ENCODE measurements at places on chromosomes 12 and 14. TPM values are rescaled to one million over a fixed set of nuclear protein-coding genes. Genes with fewer than 3 reads are reported as not detected.

DNA sequence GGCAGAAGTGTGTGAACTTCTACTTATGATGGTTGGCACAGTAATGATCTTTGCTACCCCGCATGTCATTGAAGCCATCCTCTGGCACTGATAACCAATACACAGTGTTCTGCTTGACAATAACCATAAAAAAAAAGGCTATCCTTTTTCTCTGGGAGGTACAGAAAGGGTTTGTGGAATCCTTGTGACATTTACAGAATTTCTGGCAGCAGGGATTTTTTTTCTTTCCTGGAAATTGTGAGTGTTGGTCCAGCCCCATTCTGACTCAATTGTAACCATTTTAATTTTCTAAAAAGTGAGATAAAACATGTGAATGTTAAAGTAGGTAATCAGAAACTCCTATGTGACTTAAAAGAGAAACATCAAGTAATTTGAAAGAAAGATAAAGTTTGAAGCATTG is 943.8 kb downstream of the TMTC2 start:
- no peak for DNase-seq
- peaks cover 10% of the 10 kb centered on the region for H3K4me1 ChIP-seq
- H3K36me3 ChIP-seq, result no peaks in the 10 kb centered on the region
- H3K27ac ChIP-seq, result no peak overlapping the region

GRCh38 chr12:117881517-117881916 is 87.3 kb downstream of the KSR2 start:
- no peak for DNase-seq
- H3K27me3 ChIP-seq, result peaks cover 35% of the 10 kb centered on the region
- H3K4me3 ChIP-seq, result no peak overlapping the region
- no peak overlapping the region for H3K27ac ChIP-seq

DNA sequence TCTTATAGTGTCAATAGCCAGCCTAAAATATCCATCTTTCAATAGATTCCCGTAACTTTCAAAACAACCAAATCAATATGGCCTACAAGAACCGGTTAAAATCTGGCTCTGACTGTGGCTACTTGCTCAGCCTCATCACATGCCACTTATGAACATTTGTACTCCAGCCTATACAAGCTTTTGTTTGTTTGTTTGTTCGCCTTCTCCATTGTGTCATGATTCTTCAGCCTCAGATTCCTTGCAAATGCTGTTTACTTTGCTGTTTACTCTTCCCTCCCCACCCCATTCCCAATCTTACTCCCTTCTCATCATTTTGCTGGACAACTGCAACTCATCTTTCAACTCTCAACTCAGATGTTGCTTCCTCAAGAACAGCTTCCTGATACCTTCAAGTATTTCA is 161.2 kb downstream of the CAPZA3 start:
- H3K27me3 ChIP-seq, result no peaks in the 10 kb centered on the region
- no peaks in the 10 kb centered on the region for H3K4me1 ChIP-seq
- H3K4me3 ChIP-seq, result no peak overlapping the region
- no peaks in the 10 kb centered on the region for H3K36me3 ChIP-seq
- H3K27ac ChIP-seq, result no peak overlapping the region

DNA sequence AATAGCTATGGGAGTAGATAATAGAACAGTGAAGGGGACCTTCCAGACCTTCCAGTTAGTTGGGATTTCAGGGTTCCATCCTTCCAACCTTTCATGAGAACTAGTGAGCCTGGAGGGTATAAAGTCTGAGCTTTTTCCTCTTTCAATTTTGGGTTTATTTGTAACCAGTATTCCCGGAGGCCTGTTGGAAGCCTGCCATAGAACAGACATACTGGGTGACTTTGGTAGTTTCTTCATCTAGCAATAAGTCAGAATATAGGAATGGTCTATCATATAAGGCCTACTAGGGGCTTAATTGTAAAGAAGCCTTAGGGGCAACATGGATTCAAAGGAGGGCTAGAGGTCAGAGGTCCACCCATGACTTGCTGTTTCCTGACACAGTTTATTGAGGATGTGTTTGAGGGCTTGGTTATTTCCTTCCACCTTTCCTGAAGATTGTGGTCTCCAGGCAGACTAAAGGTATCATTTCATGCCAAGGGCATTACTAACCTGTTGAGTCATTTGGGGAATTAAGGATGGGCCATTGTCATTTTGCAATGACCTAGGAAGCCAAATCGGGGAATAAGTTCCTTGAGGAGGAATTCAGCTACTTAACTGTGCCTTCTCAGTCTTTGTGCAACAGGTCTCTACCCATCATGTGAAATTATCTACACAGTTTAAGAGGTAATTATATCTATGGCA is 410.3 kb downstream of the SLC6A15 start:
- H3K27ac ChIP-seq, result no peak overlapping the region
- H3K4me1 ChIP-seq, result peaks cover 2% of the 10 kb centered on the region
- no peak overlapping the region for H3K4me3 ChIP-seq
- no peak for DNase-seq
- H3K36me3 ChIP-seq, result no peaks in the 10 kb centered on the region
- H3K27me3 ChIP-seq, result no peaks in the 10 kb centered on the region

DNA sequence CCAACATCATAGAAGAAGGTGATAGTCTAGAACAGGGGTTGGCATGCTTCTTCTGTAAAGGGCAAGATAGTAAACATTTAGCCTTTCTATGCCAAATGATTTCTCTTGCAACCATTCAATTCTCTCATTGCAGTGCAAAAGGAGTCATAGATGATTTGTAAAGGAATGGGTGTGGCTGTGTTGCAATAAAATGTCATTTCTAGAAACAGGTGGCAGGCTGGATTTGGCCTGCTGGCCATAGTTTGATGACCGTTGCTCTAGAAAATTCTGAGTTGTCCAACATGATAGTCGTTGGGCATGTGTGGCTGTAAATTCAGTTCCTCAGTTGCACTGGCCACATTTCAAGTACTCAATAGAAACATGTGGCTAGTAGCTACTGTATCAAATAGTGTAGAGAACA is 21.7 kb downstream of the SMCO2 start:
- no peak for DNase-seq
- H3K36me3 ChIP-seq, result no peaks in the 10 kb centered on the region
- H3K4me1 ChIP-seq, result peaks cover 13% of the 10 kb centered on the region
- no peaks in the 10 kb centered on the region for H3K27me3 ChIP-seq

DNA sequence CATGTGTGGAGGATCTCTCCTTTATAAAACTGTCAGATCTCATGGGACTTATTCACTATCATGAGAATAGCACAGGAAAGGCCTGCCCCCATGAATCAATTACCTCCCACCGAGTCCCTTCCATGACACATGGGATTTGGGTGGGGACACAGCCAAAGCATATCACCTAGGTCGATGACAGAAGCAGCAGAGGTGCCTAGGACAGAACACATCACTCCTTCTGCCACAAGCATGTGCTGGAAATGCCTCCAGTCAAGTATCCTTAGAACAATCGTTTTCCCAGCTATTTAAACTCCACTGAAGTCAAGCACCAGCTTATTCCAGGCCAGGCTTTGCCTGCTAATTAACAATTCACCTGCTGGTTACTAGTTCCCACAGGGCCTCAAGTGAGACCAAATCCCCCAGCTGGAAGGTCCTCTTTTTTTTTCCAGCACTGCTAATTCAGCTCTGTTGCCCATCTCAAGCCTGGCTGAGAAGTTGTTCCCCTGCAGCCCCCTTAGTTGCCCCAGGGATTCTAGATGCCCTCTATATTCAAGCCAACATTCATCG is 212.3 kb upstream of the NUDT4 start:
- no peaks in the 10 kb centered on the region for H3K36me3 ChIP-seq
- H3K4me3 ChIP-seq, result no peak overlapping the region
- H3K27ac ChIP-seq, result no peak overlapping the region
- no peak for DNase-seq

DNA sequence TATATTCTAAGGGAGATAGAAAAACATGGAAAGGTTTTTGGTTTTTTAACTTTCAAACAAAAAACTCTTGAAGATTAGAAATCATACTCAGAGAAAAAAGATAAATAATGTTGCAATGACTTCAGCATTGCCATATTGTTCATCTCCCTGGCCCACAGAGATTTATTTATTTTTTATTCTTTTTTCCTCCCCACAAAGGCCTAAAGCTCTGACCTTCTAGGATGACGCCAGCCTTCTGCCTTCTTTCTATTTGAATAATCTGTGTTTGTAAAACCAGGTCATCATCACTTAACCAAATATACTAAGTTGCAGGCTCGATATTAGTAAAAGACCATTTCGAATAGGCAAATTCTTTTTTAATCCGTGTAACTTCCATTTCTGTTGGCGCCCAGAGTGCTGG is 4.4 kb upstream of the DCP1B start:
- no peak for DNase-seq
- H3K4me3 ChIP-seq, result no peak overlapping the region
- H3K36me3 ChIP-seq, result no peaks in the 10 kb centered on the region
- H3K27me3 ChIP-seq, result no peaks in the 10 kb centered on the region
- H3K4me1 ChIP-seq, result peaks cover 27% of the 10 kb centered on the region
- no peak overlapping the region for H3K27ac ChIP-seq

- H3K4me1 ChIP-seq, result peaks cover 20% of the 10 kb centered on the region
- H3K4me3 ChIP-seq, result no peak overlapping the region
- no peak for DNase-seq
- no peaks in the 10 kb centered on the region for H3K36me3 ChIP-seq
- peaks cover 47% of the 10 kb centered on the region for H3K27me3 ChIP-seq
Measured at GRCh38 chr14:94161981-94162380, 12.1 kb upstream of the PPP4R4 start.

DNA sequence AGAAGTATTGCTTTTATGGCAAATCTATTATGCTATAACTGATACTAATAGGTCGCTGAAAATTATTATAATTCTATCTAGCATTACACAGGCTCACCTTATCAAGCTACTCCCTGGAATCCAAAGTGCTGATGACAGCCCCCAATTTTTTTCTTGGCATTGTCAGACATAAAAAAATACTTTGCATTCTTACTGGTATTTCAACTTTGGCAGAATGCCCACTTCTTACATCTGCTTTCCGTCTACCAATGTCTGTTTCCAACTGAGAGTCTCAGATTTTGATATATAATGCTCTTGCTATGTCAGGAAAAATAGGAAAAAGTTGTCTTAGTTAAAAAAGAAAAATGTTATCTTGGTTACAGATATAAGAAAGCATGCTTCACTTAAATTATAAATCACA is 615.4 kb downstream of the C12orf50 start:
- no peak for DNase-seq
- H3K27ac ChIP-seq, result peak overlapping the region; percentile 89
- peaks cover 24% of the 10 kb centered on the region for H3K4me1 ChIP-seq
- H3K4me3 ChIP-seq, result no peak overlapping the region
- no peaks in the 10 kb centered on the region for H3K27me3 ChIP-seq

GRCh38 chr12:120592121-120593049 is 11.2 kb upstream of the POP5 start:
- H3K4me3 ChIP-seq, result no peak overlapping the region
- no peak for DNase-seq
- H3K4me1 ChIP-seq, result no peaks in the 10 kb centered on the region

- no peak overlapping the region for H3K4me3 ChIP-seq
- H3K36me3 ChIP-seq, result peaks cover 20% of the 10 kb centered on the region
- H3K27me3 ChIP-seq, result no peaks in the 10 kb centered on the region
- H3K27ac ChIP-seq, result no peak overlapping the region
- DNase-seq, result no peak
- H3K4me1 ChIP-seq, result no peaks in the 10 kb centered on the region
Measured at GRCh38 chr14:102734436-102734835, 42.8 kb upstream of the TRAF3 start.

- H3K27ac ChIP-seq, result no peak overlapping the region
- no peak for DNase-seq
- peaks cover 4% of the 10 kb centered on the region for H3K27me3 ChIP-seq
- peaks cover 10% of the 10 kb centered on the region for H3K4me1 ChIP-seq
- no peak overlapping the region for H3K4me3 ChIP-seq
- H3K36me3 ChIP-seq, result no peaks in the 10 kb centered on the region
Measured at GRCh38 chr14:56211084-56211483, 92.9 kb downstream of the PELI2 start.

DNA sequence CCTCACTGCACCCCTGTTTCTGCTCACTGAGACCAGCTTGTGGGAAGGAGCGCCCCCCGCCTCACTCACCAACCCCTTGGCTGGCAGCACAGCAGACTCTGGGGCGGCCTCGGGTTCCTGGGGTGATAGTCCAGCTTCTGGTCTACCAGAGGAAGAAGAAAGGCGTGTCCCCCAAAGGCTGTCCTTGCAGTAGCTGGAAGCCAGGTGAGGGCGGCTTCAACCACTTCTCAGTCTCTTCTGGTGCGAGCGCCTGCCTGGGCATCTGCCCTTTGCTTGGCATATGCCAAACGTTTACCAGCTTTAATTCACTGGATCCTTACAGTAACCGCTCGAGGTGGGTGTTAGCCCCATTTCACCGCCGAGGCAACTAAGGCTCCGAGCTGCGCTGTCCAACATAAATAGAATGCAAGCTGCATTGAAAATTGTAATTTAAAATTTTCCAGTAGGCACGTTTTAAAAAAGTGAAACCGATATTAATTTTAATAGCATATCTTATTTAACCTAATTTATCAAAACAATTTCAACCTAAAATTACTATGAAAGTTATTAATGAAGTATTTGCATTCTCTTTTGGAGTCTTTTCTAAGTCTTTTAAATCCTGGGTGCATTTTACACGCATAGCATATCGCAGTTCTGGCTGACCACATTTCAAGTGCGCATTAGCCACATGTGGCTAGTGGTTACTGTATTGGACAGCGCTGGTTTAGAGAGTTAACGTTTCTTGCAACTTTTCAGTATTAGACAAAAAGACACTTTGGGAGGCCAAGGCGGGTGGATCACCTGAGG is 872 bp downstream of the FAM177A1 start:
- peak overlapping the region; percentile 100 for H3K27ac ChIP-seq
- H3K4me3 ChIP-seq, result peak overlapping the region; percentile 97
- H3K27me3 ChIP-seq, result no peaks in the 10 kb centered on the region
- H3K36me3 ChIP-seq, result peaks cover 6% of the 10 kb centered on the region

DNA sequence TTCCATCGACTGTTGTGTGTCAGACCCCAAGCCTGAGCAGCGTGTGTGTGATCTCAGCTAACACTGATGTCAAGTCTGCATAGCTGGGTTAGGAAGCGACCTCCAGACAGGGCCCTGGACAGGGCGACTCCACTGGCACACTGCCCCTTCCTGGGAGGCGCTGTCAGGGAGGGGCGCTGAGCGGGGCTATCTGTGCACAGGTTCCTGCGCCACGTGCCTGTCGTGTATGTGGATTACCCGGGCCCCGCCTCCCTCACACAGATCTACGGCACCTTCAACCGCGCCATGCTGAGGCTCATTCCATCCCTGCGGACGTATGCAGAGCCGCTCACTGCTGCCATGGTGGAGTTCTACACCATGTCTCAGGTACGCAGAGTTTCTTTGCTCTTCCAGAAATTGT is 53.9 kb downstream of the DYNC1H1 start:
- H3K4me1 ChIP-seq, result no peaks in the 10 kb centered on the region
- no peak overlapping the region for H3K4me3 ChIP-seq
- DNase-seq, result no peak
- peaks cover 62% of the 10 kb centered on the region for H3K36me3 ChIP-seq
- no peak overlapping the region for H3K27ac ChIP-seq

- no peak for DNase-seq
- H3K36me3 ChIP-seq, result no peaks in the 10 kb centered on the region
- no peak overlapping the region for H3K4me3 ChIP-seq
- H3K27ac ChIP-seq, result no peak overlapping the region
- H3K4me1 ChIP-seq, result peaks cover 3% of the 10 kb centered on the region
Measured at GRCh38 chr14:32984241-32984930, 45.7 kb downstream of the NPAS3 start.

- no peaks in the 10 kb centered on the region for H3K27me3 ChIP-seq
Measured at GRCh38 chr14:59391388-59391787, 73.8 kb downstream of the GPR135 start.

Gene OTX2
- not detected for total RNA-seq

Gene XPOT
- 58.5 TPM for total RNA-seq

Gene CCDC175
- total RNA-seq, result 0.16 TPM

Gene RNU4-1
- total RNA-seq, result 5,368 TPM

Gene PELI2
- total RNA-seq, result 6.7 TPM

Gene MYF6
- 0.20 TPM for total RNA-seq

Gene ADAMTS20
- 1.6 TPM for total RNA-seq

Gene SSTR1
- not detected for total RNA-seq

Gene SLC38A4
- total RNA-seq, result 0.11 TPM

All from mesothelial cell of epicardium (in vitro differentiated cells).